ENCODE measurements at places on chromosomes 2 and 18. TPM values are rescaled to one million over a fixed set of nuclear protein-coding genes. Genes with fewer than 3 reads are reported as not detected.

- H3K4me1 ChIP-seq, result no peaks in the 10 kb centered on the region
- no peaks in the 10 kb centered on the region for H3K36me3 ChIP-seq
- no peak for DNase-seq
- no peaks in the 10 kb centered on the region for H3K27me3 ChIP-seq
- no peak overlapping the region for H3K4me3 ChIP-seq
- H3K27ac ChIP-seq, result no peak overlapping the region
Measured at GRCh38 chr2:133044556-133044955, 374.6 kb upstream of the LYPD1 start.

GRCh38 chr2:96773922-96774321 lies 13.2 kb downstream of the CNNM4 start:
- no peak for DNase-seq
- H3K27ac ChIP-seq, result no peak overlapping the region
- no peaks in the 10 kb centered on the region for H3K36me3 ChIP-seq
- peaks cover 3% of the 10 kb centered on the region for H3K4me1 ChIP-seq

Gene KYNU
- total RNA-seq, result not detected

Gene GKN1
- total RNA-seq, result 0.37 TPM

Data from chondrocyte (in vitro differentiated cells).